ENCODE measurements at places on chromosomes 16 and 17.

DNA sequence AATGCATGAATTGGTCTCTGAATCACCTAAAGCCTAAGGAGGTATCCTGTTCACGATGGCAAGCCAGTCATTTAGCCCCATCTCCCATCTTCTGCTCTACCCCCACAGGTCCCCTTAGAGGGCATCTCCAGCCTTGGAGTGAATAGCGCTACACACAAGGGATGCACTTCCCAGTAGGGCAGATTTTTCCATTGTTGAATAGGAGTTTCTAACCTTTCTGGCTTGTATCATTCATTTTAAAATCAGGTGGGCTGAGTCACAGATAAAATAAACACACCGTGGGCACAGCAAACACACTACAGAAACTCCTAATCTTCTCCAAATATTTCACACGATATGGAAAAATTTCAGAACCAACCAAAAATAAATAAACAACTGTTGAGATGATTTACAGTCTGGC, 201.2 kb upstream of the NOG start:
- DNase-seq, result no peak

DNA sequence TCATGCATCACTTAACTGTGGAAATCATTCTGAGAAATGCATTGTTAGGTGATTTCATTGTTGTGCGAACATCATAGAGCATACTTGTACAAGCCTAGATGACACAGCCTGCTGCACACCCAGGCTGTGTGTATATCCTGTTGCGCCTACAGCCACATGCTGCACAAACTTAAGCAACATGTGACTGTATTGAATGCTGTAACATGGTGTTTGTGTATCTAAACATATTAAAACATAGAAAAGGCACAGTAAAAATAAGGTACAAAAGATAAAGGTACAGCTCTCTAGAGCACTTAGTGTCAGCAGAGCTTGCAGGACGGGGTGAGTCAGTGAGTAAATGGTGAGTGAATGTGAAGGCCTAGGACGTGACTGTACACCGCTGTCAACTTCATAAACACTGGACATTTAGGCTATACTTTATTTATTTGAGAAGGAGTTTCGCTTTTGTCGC, 11.9 kb downstream of the FOXK2 start:
- DNase-seq, result no peak

DNA sequence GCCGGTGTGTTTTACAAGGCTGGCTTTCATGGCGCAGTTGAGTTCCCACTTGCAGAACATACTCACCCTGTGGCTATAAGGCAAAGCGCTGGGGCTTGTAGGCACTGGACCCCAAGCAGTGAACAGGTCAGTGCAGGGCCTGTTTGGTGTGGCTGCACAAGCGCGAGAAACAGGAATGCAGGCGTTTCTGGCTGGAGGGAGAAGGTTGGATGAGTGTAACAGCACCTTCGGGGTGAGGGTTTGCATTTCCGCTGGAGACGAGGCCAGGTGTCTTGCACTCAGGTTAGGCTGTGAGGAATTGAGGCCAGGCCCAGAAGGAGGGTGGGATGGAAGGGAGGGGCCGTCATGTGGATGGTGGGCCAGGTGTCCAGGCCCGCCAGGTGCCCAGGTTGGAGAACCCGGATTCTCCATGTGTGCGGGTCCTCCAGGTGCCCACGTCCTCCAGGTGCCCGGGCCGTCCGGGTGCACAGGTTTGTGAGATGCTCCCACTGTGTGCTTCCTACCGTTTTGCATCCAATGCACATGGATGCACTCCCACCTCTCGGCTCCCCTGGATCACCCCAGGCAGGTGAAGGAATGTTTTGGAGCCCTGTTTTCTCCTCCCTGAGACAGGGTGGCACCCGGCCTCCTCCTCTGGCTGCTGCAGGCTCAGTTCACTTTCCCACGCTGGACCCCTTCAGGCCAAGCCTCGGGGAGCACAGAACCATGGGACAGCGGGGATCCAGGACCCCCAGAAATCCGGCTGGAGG, 46.0 kb downstream of the SLC7A5 start:
- DNase-seq, result no peak

GRCh38 chr17:17692353-17693252, 11.3 kb downstream of the RAI1 start:
- no peak for DNase-seq

Measured in stimulated activated CD4-positive, alpha-beta T cell treated with anti-CD3 and anti-CD28 coated beads, Interleukin-2, amount 100 ng/mL, for 48 hours (primary cell).